Tibial artery (tissue), 4 donors: ENCODE measurements at places on chromosomes 1 and 21.

GRCh38 chr1:68378296-68379084, 71.3 kb downstream of the RPE65 start:
- no peak for DNase-seq

DNA sequence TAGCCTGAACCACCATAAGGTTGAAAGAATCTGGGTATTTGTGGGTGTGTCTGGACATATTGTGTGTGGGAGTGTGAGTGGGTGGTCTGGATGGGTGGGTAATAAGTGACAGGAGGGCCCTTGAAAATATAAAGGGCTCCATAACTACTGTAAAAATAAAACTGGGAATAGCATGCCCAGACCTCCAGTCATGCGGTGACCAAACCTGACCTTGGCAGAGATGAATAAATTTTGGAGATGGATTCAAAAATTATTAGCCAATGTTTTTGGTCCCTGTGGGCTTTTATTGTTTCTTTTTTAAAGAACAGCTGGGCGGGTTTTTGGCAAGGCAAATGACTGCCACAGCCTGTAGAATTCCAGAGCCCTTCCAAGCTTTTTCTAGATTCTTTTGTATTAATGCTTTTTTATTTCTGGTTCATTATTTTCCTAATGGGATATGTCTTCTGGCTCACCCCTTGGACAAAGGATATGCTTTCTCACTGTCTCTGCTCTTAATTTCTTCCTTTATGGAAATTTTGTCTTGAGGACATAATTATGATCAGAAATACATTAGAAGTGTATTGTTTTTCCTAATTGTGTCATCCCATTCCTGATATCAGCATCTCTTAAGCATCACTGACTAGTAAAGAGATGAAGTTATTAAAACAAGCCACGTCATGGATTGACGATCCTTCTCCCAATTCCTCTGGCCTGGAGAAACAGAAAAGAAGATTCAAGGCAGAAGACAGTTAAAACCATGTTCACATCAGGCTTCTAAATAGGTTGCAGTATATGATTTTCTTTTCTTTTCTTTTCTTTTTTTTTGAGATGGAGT, 69.5 kb downstream of the NTMT2 start:
- DNase-seq: peak; percentile 76

DNA sequence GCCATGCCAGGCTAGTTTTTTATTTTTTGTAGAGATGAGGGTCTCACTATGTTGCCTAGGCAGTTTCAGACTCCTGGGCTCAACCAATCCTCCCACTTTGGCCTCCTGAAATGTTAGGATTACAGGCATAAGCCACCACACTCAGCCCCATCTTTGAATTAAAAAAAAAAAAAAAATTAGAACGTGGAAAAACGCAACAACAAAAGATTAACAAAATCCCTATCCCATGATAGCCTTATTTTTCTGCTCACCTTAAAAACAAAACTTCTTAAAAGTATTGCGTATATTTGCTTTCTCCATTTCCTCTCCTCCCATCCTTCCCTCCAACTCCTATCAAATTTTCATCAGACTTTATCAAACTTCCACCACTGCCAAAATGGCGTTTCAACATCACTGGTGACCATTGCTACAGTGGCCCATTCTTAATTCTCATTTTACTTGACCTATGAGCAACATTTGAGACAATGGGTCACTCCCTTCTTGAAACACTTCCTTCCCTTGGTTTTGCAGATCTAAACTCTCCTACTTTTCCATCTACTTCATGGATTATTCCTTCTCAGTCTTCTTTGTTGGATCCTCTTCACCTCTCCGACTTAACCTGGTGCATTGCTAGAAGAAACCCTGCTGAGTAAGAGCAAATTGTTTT, 579 bp upstream of the ZNF684 start:
- no peak for DNase-seq

GRCh38 chr21:42357307-42357706, 6.5 kb upstream of the TFF2 start:
- DNase-seq: no peak

GRCh38 chr1:210237479-210237878, 4.9 kb downstream of the SERTAD4 start:
- no peak for DNase-seq

- DNase-seq: no peak
Measured at GRCh38 chr1:154963643-154964042, 2.1 kb upstream of the PYGO2 start.

DNA sequence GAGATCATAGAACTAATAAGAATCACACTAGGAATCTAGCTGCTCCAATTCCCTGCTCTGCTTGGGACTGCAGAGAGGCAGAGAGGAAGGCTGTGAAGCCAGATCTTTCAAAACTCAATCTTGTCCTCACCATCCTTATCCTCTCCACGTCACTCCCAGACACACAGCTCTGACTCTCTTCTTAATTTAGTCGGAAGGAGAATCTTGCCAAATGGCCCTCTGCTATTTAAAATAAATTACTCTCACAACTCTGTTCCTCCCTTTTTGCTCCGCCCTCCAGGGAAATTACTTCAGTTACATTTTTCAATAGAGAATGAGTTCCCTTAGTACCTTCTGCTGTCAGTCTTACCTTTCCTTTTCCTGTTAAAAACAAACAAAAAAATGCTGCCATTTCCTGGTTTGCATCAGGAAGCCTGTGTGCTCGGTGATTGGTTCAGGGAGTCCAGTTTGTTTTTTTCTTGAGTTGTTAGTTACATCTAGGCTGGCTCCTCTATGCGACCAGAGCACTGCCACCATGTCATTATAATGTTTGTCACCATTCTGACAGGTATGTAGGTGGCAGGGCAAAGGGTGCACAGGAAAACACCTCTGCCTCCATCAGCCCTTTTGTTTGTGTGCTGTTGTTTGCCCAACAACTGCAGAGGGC, 80.1 kb downstream of the FCRL5 start:
- no peak for DNase-seq

DNA sequence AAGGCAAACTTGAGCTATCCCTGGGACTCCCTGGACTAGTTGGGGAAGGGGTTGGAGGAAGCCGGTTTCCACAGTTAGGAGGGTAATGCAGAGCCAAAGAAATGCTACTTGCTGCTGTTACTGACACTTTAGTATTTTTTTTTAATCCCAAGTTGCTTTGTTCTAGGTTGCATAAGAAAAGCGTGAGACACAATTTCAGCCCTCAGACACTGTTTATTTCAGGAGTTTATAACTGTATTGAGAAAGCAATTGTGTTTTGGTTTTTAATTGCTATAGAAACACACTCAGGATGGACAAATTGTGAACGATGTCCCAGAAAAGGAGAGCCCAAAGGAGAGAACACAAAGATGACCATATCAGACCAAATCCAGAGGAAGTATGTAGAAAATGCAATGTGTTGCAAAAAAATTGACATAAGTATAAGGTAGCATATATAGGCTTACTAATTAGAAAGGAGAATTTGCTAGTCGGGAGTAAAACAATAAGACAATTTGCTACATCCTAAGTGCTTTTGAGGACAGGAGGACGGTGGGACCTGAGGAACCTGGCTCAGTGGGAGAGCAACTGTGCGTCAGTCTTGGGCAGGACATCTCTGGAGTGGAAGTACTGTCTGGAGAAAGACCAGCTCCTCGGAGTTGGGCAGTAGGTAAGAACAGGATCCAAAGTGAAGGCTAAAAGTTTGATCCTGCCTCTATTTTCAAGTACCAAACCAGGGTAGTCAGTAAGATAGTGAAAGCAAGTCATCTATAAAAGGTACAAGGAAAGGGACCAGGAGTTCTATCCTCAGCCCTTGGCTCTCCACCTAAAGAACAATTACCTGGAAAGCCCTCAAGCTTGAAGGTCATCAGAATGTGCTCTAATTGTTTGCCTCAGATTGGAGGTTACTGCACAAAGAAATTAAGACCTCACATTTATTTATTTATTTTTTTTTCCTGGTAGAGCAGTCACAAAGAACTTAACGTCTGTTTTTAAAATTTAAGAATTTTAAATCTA, 39.9 kb downstream of the DIPK1A start:
- DNase-seq: no peak

- no peak for DNase-seq
Measured at GRCh38 chr21:38269576-38269936, 12.8 kb downstream of the KCNJ15 start.

DNA sequence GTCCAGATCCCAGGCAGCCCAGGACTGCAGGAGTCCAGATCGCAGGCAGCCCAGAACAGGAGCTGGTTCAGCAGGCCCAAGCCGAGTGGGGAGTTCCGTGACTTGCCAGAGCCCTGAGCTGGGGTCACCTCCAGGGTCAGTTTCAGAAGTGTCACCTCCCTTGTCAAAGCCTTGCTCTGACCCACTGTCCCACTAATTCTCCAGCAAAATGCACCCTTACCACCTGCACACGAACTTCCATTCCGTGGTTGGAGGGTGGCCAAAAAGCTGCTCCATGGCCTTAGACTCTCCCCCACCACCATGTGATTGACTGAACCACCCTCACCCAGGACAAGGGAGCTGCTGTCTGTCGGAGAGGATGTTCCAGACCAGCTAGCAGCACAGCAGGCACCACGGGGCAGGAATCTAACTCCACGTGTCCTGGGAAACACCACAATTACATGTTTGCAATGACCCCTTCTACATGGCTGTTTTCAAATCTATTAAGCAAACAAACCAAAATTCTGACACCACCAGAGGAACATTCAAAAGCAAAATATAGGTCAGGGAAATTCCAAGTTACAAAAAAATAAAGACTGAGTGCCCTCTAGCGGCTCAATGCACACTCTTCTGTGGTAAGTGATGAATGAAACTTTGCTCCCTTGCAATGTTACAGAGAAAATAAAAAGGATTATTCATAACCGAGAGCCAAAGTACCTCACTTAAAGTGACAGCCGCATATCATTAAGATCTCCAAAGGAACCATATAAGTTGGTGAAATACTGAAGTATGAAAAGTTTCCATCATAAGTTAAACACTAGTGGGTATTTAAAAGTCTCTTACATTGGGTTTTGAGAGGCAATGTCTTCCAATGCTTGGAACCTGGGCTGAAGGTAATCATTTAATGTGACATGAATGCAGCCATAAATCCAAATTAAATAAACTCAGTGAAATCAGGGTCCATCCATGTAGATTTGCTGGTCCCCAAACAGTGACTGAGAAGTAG, 76.3 kb downstream of the NPHP4 start:
- no peak for DNase-seq
